ENCODE measurements at places on chromosomes 13 and 19. TPM values are rescaled to one million over a fixed set of nuclear protein-coding genes. Genes with fewer than 3 reads are reported as not detected.

Gene SLITRK6
- total RNA-seq: 0.09 TPM

Gene CXCL17
- not detected for total RNA-seq

DNA sequence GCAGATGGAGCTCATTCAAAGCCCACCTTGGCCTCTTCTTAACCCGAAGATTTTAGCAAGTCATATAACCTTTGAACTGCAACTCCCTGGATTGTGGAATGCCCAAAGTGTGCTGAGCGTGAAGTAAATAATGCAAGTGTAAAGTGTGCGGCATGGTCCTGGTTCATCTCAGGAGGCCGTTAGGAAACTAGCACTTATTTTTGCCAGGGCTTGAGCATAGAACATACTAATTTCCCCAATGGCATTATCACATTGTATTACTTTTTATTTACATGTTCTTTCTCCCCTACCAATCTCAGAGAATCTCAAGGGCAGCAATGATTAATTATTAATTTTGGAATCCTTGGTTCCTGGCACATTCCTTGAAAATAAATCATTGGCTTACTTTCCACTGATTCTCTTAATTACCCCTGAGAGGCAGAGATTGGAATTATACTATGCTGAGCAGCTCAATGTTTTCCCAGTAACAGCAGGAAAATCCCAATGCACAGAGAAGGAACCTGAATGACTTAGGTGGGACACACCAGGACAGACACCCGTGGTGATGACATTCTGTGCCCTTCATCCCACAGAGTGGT lies 128.8 kb upstream of the GJB6 start:
- H3K4me3 ChIP-seq: no peak overlapping the region
- H3K36me3 ChIP-seq: no peaks in the 10 kb centered on the region
- H3K27me3 ChIP-seq: no peaks in the 10 kb centered on the region

- peak overlapping the region; percentile 79 for H3K4me3 ChIP-seq
- H3K36me3 ChIP-seq: peaks cover 9% of the 10 kb centered on the region
- no peak for DNase-seq
- peaks cover 13% of the 10 kb centered on the region for H3K4me1 ChIP-seq
- H3K27me3 ChIP-seq: no peaks in the 10 kb centered on the region
- H3K27ac ChIP-seq: no peak overlapping the region
These were observed 744 bp downstream of the ZNF805 start for GRCh38 chr19:57241176-57241575.

- H3K4me1 ChIP-seq: no peaks in the 10 kb centered on the region
- no peaks in the 10 kb centered on the region for H3K36me3 ChIP-seq
- DNase-seq: peak; percentile 91
- H3K4me3 ChIP-seq: peak overlapping the region; percentile 100
- H3K27me3 ChIP-seq: no peaks in the 10 kb centered on the region
- H3K27ac ChIP-seq: peak overlapping the region; percentile 99
These were observed 610 bp downstream of the ZNF791 start for GRCh38 chr19:12611361-12611699.

DNA sequence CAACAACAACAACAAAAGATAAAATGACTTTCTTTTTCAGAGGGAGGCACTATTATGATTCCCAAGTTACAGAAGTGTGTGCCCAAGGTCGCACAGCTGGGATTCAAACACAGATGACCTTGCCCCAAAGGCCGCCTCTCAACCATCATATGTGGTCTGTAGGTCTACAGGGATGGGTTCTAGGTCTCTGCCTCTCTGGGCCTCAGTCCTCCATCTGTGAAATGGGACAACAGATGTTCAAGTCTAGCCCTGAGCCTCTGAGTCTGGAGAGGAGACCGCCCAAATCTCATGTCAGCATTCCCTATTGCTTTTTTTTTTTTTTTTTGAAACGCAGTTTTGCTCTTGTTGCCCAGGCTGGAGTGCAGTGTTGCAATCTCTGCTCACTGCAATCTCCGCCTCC lies 4.9 kb downstream of the NPAS1 start:
- peaks cover 9% of the 10 kb centered on the region for H3K4me1 ChIP-seq
- no peak overlapping the region for H3K4me3 ChIP-seq
- H3K27me3 ChIP-seq: peaks cover 25% of the 10 kb centered on the region
- no peak for DNase-seq
- no peak overlapping the region for H3K27ac ChIP-seq

GRCh38 chr13:94192431-94192975 lies 287.0 kb downstream of the DCT start:
- H3K4me3 ChIP-seq: no peak overlapping the region
- H3K36me3 ChIP-seq: no peaks in the 10 kb centered on the region
- no peaks in the 10 kb centered on the region for H3K4me1 ChIP-seq
- peak; percentile 28 for DNase-seq

- no peaks in the 10 kb centered on the region for H3K27me3 ChIP-seq
- no peak for DNase-seq
- H3K27ac ChIP-seq: no peak overlapping the region
These were observed 23.2 kb upstream of the MAB21L1 start for GRCh38 chr13:35499676-35500075.

DNA sequence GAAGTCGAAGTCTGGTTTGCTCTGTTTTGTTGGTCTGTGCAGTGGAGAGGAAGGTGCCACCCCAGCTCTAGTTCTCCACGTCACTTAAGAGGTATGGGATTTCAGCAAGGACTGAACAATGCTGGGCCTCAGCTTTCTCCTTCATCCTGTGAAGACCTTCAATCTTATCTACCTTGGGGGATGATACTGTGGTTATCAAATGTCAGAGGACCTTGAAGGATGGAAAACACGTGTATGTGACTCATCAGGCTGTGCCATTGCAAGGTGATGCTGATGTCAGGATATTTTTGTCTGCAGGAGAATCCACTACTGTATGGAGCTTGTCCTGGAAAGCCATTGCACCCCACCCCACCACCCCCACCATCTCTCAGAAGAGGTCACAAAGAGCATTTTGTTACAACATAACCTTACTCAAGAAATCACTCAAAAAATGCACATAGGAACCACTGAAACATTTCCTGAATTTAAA lies 81.4 kb upstream of the UQCRFS1 start:
- H3K27me3 ChIP-seq: no peaks in the 10 kb centered on the region
- H3K36me3 ChIP-seq: no peaks in the 10 kb centered on the region
- no peak overlapping the region for H3K27ac ChIP-seq
- no peaks in the 10 kb centered on the region for H3K4me1 ChIP-seq

DNA sequence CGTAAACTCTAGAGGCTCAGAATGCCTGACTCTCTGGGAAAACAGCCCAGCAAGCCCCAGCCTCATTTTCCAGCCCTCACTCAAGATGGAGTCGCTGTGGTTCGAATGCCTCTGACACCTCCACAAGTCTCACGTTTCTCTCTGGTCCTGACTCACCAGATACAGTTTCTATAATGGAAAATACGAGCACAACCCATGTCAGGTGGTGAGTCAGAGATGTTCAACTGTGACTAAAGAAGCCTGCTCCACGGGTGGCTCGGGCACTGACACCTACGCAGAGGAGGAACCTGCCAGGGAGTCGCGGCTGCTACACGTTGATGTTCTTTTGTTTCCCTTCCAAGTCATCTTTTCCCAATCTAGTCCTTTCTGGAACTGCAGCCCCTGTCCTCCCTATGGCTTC lies 87.1 kb upstream of the STK24 start:
- no peak for DNase-seq
- H3K4me3 ChIP-seq: no peak overlapping the region
- H3K27ac ChIP-seq: no peak overlapping the region
- peaks cover 3% of the 10 kb centered on the region for H3K4me1 ChIP-seq
- no peaks in the 10 kb centered on the region for H3K27me3 ChIP-seq
- no peaks in the 10 kb centered on the region for H3K36me3 ChIP-seq

- no peaks in the 10 kb centered on the region for H3K4me1 ChIP-seq
- no peak overlapping the region for H3K27ac ChIP-seq
- H3K4me3 ChIP-seq: no peak overlapping the region
- DNase-seq: no peak
These were observed 28.7 kb downstream of the CCDC122 start for GRCh38 chr13:43850873-43851272.

DNA sequence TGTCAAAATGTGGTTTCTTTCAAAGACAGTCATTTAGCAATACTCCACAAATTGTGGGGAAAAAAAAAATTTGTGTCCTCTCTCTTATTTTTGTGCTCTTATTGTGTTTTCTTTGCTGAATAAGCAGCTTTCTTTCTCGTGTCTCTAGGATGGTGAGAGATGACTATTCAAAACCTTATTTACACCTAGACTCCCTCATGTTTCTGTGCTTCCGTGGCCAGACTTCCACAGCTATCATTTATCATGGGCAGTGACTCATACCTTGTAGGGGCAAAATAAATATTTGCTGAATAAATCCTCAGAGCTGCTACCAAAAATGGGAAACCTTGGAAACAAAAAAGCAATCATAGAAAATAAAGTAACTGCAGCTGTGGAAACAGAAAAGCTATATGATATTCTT lies 204.9 kb upstream of the MIR17HG start:
- DNase-seq: no peak
- H3K36me3 ChIP-seq: no peaks in the 10 kb centered on the region
- no peaks in the 10 kb centered on the region for H3K4me1 ChIP-seq
- H3K27me3 ChIP-seq: no peaks in the 10 kb centered on the region
- H3K27ac ChIP-seq: no peak overlapping the region

DNA sequence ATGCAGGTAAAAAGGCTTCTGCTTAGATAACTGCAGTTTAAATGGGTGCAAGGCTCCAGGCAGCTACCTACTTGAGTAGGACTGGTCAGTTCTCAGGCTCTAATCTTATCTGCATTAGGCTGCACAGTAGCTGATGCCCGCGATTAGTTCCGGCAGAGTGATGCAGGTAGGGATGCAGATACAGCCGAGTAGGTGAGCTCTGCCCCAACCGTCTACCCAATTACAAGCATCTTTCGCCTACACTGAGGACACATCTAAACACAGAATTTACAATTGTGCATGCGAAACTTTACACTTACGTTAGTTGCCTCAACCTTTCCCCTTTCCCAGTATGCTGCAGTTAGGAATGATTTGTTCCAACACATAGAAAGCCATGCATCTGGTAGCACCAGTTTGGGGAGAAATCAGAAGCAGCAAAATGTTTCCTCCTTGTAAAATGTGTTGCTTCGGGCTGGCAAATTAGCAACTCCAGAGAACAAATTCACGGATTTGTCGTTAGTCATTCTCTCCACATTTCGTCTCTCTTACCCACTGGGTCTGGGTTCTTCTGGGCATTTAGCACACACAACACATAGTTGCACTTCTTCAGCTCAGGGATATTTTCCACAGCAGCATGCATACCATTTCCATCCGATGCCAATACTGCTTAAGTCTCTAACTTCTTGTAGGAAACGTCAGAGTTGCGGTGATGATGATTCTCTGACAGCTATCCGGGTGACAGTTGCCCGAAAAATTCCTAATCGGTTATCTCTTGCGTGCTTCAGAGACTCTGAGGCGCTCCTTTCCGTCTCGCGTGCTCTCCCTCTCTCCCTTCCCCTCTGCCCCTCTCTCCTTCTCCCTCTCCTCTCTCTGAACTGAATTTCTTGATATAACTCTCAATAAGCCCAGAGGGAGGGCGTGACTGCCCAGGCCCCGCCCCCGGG lies at the start of gene PCDH9:
TSS of gene PCDH9 (minus strand) at position 856 of the 923 bp plus-strand sequence. CDS start 1,896 bp downstream, outside the sequence.
- H3K36me3 ChIP-seq: no peaks in the 10 kb centered on the region
- H3K4me1 ChIP-seq: peaks cover 5% of the 10 kb centered on the region
- no peaks in the 10 kb centered on the region for H3K27me3 ChIP-seq
- DNase-seq: no peak
- H3K4me3 ChIP-seq: peak within 1 kb of the TSS; percentile 99

DNA sequence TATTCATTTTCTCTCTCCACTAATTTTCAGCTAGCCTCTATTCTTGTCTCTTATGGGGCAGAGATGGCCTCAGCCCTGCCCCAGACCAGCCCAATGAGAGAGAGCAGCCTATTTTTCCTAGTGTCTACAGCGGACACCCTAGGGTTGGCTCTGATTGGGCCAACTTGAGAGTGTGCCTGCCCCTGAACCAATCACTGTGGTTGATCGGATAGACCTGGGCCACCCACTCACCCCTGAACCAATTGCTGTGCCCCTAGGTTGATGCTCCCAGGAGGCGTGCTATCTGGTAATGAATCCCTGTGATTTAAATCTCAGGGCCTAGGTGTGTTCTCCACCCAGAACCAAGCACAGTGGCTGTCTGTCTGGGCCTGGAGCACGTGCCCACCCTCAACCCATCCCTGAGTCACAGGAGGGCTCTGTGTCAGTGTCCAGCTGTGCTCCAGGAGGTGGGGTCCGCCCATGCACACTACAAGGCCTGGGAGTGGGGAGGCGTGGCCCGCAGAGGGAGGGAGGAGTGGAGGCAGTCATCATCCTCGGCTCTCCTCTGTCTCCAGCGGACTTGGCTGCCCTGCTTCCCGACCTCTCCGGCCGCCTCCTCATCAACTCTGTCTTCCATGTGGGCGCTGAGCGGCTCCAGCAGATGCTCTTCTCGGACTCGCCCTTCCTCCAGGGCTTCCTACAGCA lies 14.9 kb upstream of the SCN1B start:
- H3K4me3 ChIP-seq: no peak overlapping the region
- H3K36me3 ChIP-seq: peaks cover 11% of the 10 kb centered on the region
- no peak for DNase-seq
- no peaks in the 10 kb centered on the region for H3K27me3 ChIP-seq
- no peak overlapping the region for H3K27ac ChIP-seq

DNA sequence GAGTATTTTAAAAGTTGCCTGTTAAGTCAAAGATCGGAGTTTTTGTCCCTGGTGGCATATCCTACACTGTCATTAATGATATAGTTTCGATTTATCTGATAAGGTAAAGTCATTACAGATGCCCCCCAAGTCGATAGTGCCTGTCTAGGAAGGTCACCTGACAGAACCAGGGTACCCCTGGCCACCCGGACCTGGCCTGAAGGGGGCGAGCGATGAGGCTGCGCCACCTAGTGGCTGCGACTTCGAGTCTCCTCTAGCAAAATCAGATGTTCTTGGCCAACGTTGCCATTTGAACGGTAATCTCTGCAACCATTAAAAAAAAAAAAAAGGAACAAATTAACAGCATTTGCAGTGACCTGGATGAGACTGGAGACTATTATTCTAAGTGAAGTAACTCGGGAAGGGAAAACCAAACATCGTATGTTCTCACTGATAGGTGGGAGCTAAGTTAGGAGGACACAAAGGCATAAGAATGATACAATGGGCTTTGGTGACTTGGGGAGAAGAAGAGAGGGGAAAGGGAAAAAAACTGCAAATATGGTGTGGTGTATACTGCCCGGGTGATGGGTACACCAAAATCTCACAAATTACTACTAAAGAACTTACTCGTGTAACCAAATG lies 565.1 kb downstream of the LIG4 start:
- no peaks in the 10 kb centered on the region for H3K36me3 ChIP-seq
- DNase-seq: peak; percentile 58
- H3K27ac ChIP-seq: no peak overlapping the region
- H3K27me3 ChIP-seq: no peaks in the 10 kb centered on the region
- no peak overlapping the region for H3K4me3 ChIP-seq

DNA sequence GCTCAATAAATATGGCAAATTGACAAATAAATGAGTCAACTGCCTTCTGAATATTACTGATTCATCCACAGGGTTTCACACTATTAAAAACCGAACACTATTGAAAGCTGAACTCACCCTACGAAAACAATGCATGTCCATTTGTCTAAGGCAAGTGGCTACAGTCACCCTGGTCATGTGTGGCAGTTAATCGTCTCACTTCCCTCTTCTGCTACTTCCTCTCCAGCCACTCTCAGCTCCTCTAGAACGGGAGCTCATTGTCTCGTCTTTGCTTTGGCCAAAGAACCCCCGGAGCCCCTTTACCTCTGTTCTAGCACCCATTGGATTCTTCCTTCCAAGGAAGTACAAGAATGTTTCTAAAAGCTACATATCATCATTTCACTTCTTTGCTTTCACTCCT lies 74.4 kb upstream of the ZNF599 start:
- no peak overlapping the region for H3K27ac ChIP-seq
- H3K4me1 ChIP-seq: no peaks in the 10 kb centered on the region
- no peaks in the 10 kb centered on the region for H3K27me3 ChIP-seq
- no peaks in the 10 kb centered on the region for H3K36me3 ChIP-seq

GRCh38 chr13:31074756-31075155 lies 86.9 kb downstream of the HSPH1 start:
- no peaks in the 10 kb centered on the region for H3K36me3 ChIP-seq
- DNase-seq: no peak
- no peak overlapping the region for H3K27ac ChIP-seq
- H3K27me3 ChIP-seq: no peaks in the 10 kb centered on the region
- no peaks in the 10 kb centered on the region for H3K4me1 ChIP-seq
